ENCODE measurements at places on chromosomes 5 and 9.

GRCh38 chr9:33295571-33295970 is 5.3 kb downstream of the NFX1 start:
- no peak for DNase-seq

DNA sequence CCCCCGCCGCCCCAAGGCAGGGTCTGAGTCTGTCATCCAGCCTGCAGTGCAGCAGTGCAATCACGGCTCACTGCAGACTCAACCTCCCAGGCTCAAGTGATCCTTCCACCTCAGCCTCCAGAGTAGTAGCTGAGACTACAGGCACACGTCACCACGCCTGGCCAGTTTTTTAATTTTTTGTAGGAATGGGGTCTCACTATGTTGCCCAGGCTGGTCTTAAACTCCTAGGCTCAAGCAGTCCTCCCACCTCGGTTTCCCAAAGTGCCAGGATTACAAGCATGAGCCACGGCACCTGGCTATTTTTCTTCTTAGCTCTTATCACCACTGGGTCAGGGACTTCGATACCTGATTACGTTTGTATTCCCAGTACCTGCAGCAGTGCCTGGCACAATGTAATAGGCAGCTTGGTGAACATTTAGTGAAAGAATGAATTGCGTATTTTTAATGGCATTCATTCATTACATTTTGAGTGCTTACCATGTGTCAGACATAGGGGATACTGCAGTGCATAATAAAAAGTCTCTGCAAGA is 10.3 kb downstream of the LARP1 start:
- no peak for DNase-seq

GRCh38 chr9:75695921-75696320 is 194.6 kb upstream of the PCSK5 start:
- no peak for DNase-seq

GRCh38 chr5:89255845-89256463 is 373.0 kb upstream of the MEF2C start:
- no peak for DNase-seq

DNA sequence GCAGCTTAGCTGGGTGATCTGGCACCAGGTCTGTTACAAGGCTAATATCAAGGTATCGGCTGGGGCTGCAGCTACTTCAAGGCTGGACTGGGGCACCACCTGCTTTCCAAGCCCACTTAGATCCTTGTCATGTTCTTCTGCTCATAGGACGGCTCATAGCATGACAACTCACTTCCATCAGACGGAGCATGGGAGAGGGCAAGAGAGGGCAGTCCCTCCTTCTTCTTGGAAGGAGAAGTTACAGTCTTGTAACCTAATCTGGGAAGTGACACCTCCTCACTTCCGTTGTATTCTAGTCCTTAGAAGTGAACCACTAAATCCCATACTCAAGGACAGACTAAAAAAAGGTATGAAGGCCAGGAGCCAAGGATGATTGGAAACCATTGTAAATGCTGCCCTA is 258.2 kb downstream of the MAST4 start:
- no peak for DNase-seq
